ENCODE measurements at places on chromosomes 1 and 21. TPM values are rescaled to one million over a fixed set of nuclear protein-coding genes. Genes with fewer than 3 reads are reported as not detected.

Gene DNASE2B
- not detected for total RNA-seq

Gene DRAXIN
- 0.79 TPM for total RNA-seq

Gene PDPN
- 39.7 TPM for total RNA-seq

Gene TENT5C
- total RNA-seq: 0.77 TPM

Gene LRRC71
- total RNA-seq: not detected

Gene ADAMTS1
- 141 TPM for total RNA-seq

Gene CHRM3
- total RNA-seq: 1.1 TPM

Gene OLIG2
- total RNA-seq: 2.5 TPM

Gene RPTN
- total RNA-seq: 0.09 TPM

Gene RHBDL2
- total RNA-seq: not detected

Gene AMPD1
- not detected for total RNA-seq

Gene CHD5
- 0.14 TPM for total RNA-seq

Gene CRP
- total RNA-seq: not detected

Gene PROX1
- total RNA-seq: 4.8 TPM

Gene UBASH3A
- total RNA-seq: not detected

Gene FAM72C
- 0.61 TPM for total RNA-seq
